Fibroblast of villous mesenchyme (primary cell): ENCODE measurements at places on chromosomes 3 and 15. TPM values are rescaled to one million over a fixed set of nuclear protein-coding genes. Genes with fewer than 3 reads are reported as not detected.

The TYRO3 gene
- 13.8 and 14.5 TPM in 2 replicates for total RNA-seq

The GOLGA8K gene
- not detected in 2 replicates for total RNA-seq

The SERPINI2 gene
- not detected in 2 replicates for total RNA-seq

The EIF5A2 gene
- 12.2 and 18.1 TPM in 2 replicates for total RNA-seq

The C2CD4A gene
- not detected in 2 replicates for total RNA-seq

The FAM131A gene
- 13.9 and 17.3 TPM in 2 replicates for total RNA-seq

The TRMT10C gene
- total RNA-seq: 21.9 and 38.4 TPM in 2 replicates

DNA sequence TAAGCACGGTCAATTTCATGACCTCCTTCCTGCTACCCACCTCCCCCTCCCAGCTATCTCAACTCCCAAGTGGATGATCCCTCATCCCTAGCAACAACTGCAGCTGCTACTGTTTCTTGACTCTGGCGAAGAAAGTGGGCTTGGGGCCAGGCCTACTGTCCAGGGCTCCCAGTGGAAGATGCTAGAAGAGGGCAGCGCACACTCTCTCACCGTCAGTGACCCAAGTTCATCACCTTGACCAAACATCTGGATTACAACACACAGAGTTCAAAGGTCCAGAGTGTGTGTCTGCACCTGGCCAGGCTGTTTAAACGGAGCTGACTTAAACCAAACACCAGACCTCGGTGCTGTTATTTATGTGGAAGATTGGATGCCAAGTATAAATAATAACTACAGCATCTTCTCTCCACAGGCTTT, 385.6 kb downstream of the SHQ1 start:
- DNase-seq: no peak

DNA sequence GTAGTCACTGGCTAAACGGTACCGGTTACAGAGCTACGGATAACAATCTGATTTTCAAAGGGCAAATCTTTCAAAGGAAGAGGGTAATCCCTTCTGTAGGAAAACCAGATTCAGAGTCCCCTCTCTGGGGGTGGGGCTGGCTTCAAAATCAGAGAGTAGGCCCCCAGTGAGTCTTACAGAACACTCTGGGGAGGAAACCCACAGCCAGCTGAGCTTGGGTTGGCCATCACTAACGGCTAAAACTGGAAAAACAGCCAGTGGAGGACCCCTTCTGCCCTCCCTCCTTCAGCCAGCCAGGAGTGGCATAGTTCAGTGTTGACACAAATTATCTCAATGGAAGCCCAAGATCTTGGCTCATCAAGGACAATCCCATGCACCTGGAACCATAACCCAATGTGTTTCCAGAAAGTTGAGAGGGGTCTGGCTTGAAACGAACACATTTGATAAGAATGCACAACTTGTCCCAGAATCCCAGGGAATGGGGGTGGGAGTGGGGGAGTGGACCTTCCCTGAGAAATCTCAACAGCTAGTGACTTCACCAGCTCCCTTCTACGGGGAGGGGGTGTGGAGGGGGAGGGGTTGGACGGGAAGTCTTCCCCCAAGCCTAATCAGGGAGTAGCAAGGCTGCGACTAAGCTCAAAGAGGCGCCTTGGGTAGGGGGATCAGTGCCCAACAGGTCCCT, 1.0 kb downstream of the RASL12 start:
- DNase-seq: no peak

GRCh38 chr3:149204390-149204991, 17.1 kb downstream of the CP start:
- no peak for DNase-seq

- peak; percentile 77 for DNase-seq
Measured at GRCh38 chr3:43389388-43390254, 103.3 kb downstream of the SNRK start.
